ENCODE measurements at places on chromosomes 5 and 9.
A peak's percentile ranks its signal among the peaks of the same experiment; 100 is the strongest.

GRCh38 chr5:72005671-72006070 is 101.6 kb upstream of the MAP1B start:
- no peak for DNase-seq

DNA sequence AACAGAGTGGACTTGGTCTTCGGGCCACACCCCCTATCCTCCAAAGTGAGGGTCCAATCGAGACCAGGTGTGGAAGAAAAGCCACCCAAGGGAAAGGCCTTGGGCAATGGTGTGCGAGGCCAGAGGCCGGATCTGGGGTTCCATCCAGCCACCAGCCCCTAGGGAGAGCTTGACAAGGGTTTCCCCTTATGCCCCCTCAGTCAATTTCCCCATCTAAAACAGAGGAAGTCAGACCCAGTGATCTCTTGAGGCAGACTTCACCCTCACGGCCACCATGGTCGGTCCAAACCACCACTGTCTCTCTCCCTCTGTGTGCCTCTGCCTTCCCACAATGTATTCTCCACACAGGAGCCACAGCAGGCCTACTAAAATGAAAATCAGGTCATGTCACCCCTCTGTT is 82.9 kb downstream of the C5orf15 start:
- no peak for DNase-seq

GRCh38 chr9:130234340-130235260 is 31.0 kb upstream of the HMCN2 start:
- no peak for DNase-seq

DNA sequence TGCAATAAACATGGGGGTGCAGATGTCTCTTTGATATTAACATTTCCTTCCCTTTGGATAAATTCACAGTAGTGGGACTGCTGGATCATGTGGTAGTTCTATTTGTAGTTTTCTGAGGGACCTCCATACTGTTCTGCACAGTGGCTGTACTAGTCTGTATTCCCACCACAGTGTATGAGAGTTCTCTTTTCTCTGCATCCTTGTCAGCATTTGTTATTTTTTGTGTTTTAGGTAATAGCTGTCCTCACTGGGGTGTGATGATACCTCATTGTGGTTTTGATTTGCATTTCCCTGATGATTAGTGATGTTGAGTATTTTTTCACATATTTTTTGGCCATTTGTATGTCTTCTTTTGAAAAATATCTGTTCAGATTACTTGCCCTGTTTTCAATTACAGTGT is 562.5 kb downstream of the CSNK1G3 start:
- DNase-seq: no peak

- no peak for DNase-seq
Observed at GRCh38 chr9:104322596-104322995, 181.5 kb upstream of the OR13F1 start.

- no peak for DNase-seq
Observed at GRCh38 chr5:114101153-114101552, 260.7 kb upstream of the KCNN2 start.

- peak; percentile 49 for DNase-seq
Observed at GRCh38 chr5:95842854-95843544, 20.5 kb upstream of the GLRX start.

DNA sequence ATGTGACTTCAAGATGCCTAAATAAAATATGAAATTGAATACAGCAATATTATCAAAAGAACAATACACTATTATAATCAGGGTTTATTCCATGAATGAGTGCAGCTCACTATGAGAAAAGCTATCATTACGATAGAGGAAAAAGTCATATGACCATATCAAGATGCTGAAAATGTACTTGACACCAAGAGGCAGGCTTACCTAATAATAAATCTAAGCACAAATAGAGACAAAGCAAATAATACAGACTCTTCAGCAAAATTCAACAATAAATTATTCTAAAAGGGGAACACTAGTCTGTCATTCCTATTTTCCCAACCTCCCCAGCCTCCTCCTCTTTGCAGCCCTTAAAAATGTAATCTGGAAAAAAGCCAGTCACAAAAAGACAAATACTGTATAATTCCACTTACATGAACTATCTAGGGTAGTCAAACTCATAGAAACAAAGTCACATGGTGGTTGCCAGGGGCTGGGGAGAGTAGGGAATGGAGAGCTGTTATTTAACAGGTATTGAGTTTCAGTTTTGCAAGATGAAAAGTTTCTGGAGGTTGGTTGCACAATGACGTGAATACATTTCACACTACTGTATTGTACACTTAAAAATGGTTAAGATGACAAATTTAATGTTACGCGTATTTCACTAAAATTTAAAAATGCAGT is 148.4 kb downstream of the NFIB start:
- DNase-seq: no peak

GRCh38 chr5:110342683-110343082 is 383.8 kb downstream of the TMEM232 start:
- DNase-seq: no peak

DNA sequence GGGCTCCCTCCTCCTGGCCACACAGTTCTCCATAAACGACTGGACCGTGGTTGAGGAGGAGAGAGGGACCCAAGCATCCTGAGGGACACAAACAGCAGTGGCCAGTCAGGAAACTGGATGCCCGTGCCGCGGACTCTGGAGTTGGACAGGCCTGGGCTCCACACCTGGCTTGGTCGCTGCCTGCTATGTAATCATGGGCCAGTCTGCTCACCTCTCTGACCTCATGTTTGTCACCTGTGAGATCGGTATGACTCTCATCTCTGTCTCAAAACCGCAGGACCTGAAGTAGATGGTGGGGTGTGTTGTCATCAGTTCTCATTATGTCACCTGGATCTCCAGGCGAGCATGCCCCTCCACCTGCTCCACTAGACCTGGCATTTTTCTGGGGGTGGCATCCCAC is 14.5 kb downstream of the CXXC5 start:
- DNase-seq: no peak

- DNase-seq: no peak
Observed at GRCh38 chr5:171637811-171638210, 147.8 kb upstream of the SMIM23 start.

- DNase-seq: no peak
Observed at GRCh38 chr5:92941806-92942205, 639.2 kb downstream of the NR2F1-AS1 start.

DNA sequence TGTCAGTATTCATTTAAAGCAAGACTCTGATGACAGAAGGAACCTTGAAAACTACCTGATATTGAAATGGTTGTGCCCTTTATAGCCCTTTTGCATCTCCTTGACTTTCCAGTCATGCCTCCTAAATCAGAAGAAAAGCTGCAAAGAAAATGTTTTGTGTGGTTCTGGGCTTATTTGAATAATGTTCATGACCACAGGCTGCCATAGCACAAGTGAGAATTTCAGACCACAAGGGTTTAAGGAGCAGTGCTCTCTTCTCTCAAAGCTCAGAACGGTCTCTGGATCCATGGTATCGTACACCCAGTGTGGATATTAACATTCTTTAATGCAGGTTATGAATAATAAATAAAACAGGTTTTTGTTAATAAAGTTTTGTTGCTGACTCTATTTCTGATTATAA is 54.2 kb downstream of the GPR107 start:
- DNase-seq: no peak

DNA sequence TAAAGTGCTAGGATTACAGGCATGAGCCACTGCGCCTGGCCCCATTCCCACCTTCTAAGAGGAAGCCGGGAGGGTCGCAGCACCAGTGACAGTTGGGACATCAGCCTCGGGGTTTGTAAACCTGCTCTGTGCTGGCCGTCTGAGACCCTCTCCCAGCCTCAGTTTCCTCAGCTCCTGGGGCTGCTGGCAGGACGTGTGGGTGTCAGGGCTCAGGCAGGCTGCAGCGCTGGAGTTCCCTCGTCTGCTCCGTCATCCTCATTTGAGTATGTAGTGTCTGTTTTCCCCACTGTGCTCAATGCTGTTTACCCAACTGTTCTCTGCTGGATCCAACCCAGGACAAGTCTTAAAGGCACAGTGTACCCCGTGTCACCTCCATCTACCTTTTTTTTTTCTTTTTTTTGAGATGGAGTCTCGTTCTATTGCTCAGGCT is 2.0 kb upstream of the NINJ1 start:
- DNase-seq: no peak

- no peak for DNase-seq
Observed at GRCh38 chr5:555058-555623, 30.9 kb upstream of the SLC9A3 start.

GRCh38 chr5:159262472-159262858 is 625 bp upstream of the UBLCP1 start:
- no peak for DNase-seq

Measured in CD4-positive, alpha-beta memory T cell (primary cell).